ENCODE measurements at places on chromosomes 12 and 14.

- no peak for DNase-seq
Observed at GRCh38 chr14:50545618-50546017, 13.2 kb upstream of the MAP4K5 start.

DNA sequence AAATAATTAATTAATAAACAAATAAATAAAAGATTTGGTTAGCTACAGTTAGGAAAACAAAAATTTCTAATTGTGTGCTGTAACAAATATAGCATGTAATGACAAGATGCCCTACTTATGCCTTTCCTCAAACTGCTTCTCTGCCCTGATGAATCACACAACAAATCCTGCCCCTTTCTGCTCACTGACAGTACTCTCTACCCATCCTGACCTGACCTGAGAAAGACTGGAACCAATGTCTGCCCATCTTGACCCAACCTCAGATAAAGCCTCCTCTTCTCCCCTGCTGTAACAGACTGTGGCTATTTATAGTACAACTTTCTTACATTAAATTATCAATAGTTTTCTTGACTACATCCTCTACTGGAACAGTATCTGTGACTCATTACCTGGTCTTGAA lies 43.7 kb downstream of the PPP1R13B start:
- DNase-seq = peak; percentile 31

- DNase-seq = no peak
Observed at GRCh38 chr12:32031109-32031508, 71.9 kb downstream of the RESF1 start.

DNA sequence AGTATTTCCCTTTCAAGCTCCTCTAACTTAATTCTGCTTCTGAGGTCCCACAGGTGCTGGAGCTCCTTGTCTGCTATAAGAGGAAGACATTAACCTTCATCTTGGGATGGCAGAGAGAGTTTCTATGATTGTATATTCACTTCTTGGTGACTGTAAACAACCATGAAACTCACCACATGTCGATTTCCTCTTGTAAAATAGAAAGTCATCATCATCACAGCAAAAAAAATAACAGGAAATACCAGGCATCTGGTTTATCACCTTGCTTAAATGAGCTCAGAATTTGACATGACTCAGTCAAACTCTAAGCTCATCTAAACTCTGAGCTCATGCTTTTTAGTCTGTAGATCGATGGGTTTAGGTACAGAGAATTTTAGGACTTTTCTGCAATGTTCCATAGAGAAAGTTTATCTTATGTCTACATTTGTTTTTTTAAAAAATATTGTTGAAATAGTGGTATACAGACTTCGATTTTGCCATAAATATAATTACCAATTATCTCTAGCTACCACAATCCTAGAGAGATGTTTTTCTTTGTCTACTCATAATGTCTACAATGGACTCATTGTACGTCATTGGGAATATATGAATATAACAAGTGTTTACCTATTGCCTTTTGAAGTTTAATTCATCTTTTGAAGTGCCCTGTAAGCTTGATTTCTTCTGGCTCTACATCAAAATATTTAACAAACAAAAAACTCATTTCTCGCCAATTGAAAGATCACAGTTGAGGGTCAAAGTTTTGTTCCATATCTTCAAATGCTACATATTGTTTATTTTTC lies 58.4 kb downstream of the IGF1 start:
- DNase-seq = no peak

GRCh38 chr14:54104601-54105145 lies 148.0 kb upstream of the BMP4 start:
- no peak for DNase-seq

- peak; percentile 20 for DNase-seq
Observed at GRCh38 chr12:66352197-66352596, 49.9 kb downstream of the HELB start.

GRCh38 chr12:4567073-4567881 lies 5.3 kb downstream of the DYRK4 start:
- DNase-seq = no peak

- DNase-seq = peak; percentile 9
Observed at GRCh38 chr12:113684053-113684907, 212.6 kb upstream of the LHX5 start.

DNA sequence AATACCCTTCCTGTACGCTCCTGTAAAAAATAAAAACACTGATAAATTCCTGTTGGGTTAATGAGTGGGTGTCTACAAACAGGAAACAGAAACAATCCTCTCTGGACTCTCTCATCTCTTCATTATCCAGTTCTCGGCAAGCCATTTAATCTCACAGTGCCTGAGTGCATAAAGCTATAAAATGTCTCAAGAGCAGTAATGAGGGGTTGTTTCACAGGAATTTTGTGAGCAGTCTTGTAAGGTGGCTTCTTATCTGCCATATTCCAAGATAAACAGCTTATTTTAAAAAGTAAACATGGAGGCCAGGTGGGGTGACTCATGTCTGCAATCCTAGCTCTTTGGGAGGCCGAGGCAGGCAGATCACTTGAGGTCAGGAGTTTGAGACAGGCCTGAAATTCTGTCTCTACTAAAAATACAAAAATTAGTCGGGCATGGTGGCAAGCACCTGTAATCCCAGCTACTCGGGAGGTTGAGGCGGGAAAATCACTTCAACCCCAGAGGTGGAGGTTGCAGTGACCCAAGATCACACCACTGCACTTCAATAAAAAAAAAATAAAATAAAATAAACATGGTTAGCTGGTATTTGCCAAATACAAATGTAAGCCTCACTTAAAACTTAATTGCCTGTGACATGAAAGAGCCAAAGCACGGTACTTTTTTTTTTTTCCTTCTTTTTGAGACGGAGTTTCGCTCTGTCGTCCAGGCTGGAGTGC lies 54.0 kb downstream of the CLIP1 start:
- DNase-seq = peak; percentile 46

GRCh38 chr12:113591480-113591974 lies 119.9 kb upstream of the LHX5 start:
- DNase-seq = no peak

- DNase-seq = no peak
Observed at GRCh38 chr12:111122458-111122878, 202.1 kb upstream of the MYL2 start.
